ENCODE measurements at places on chromosomes 12 and 14.

DNA sequence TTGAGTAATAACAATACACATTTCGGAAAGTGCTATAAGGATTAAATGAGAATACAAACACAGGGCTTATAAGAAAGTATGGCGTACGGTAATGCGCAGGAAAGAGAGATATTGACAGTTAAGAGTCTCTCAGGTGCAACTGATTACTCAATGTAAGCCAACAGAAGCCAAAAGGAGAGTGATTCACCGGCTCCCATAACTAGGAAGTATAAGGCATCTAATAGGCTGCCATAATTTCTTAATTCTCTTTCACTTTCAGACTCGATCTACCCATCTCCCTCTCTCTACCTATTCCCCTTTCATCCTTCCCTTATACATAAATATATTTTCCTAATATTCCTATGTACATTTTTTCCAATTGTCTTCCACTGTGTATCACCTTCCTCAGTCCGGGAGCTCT lies 90.0 kb downstream of the MDGA2 start:
- DNase-seq, result no peak

DNA sequence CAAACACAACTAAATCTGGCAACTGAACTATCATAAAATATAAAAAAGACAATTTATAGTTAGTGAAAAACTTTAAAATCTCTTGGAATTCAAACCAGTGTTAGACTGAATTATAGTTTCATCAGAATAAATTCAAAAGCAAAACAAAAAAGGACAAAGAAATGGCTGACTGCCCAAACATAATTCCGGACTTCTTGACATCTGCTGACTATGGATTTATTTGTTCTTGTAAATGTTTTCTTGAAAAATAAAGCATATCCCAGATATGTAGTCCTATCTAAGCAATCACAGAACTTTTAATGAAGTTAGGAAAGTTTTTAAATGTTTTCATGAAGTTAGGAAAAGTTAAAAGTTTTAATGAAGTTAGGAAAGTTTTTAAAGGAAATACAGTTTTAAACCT lies 45.8 kb upstream of the CNTN1 start:
- no peak for DNase-seq

GRCh38 chr14:55881577-55882241 lies 236.5 kb upstream of the PELI2 start:
- DNase-seq, result no peak

DNA sequence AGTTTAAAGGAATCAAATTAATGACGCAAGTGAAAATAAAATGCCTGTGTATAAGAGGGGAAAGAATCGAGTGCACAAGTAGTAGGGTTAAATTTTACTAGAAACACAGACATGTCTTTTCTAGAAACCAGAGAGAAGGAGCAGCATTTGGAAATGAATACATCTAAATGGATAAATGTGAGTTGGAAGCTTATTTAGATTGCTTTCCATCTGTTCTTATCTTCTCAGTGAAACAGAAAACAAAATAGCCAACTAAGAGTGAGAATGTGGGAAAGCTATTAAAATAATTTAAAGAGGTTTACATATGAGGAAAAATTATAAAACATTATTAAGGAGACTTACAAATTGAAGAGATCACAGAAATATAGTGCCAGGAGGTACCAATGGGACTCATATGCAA lies 1818.9 kb upstream of the FLRT2 start:
- DNase-seq, result no peak

- DNase-seq, result peak; percentile 89
These were observed at the start of gene MARCHF9 for GRCh38 chr12:57754411-57755193. Gene MARCHF9, plus strand, starts transcription at chr12:57755103. Its CDS starts 426 bp downstream, at chr12:57755529.

DNA sequence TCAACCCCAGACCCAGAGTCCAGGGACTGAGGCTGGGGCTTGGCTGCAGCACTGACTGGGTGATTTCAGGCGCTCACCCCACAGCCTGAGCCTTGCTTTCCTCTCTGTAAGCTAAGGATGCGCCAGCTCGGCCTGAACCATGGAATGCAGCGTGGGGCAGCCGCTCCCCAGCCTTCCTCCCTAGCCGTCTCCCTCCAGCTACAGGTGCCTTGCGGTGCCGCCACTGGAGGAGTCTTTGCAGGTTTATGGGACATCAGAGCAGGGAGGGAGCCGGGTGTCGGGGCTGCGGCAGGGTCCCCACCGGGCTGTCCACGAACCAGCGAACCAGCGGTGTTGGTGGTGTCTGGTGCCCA lies 19.4 kb downstream of the PPP2R5C start:
- DNase-seq, result no peak

DNA sequence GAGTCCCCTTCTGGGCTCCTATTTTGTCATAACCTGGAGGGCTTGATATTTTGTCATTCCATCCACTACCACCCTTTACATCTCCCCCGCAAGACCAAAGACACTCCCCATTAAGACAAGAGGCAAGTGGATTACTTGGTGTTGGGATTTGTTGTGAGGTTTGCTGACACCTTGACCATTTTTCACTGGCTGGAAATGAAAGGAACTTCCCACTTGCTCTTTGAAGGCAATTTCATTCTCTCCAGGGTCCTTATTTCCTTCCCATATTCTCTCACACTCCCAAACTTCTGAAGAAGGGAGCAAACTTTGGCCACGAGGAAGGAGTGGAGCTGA lies 14.9 kb downstream of the AGAP2 start:
- DNase-seq, result no peak

DNA sequence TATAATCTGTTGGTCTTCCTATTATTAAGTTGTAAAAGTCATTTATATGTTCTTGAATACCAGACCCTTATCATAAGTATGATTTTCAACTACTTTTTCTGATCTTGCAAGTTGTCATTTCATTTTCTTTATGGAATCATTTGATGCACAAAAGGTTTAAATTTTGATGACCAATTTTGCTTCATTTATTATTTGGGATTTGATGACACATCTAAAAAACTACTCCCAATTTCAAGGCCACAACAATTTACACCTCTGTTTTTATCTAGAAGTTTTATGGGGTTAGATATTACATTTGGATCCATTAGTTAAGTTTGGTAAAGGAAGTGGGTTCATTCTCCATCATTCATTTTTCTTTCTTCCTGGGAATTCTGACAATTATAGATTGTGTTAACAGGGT lies 259.2 kb downstream of the LRFN5 start:
- DNase-seq, result no peak

- no peak for DNase-seq
These were observed 20.5 kb downstream of the FNTB start for GRCh38 chr14:65007202-65007601.

DNA sequence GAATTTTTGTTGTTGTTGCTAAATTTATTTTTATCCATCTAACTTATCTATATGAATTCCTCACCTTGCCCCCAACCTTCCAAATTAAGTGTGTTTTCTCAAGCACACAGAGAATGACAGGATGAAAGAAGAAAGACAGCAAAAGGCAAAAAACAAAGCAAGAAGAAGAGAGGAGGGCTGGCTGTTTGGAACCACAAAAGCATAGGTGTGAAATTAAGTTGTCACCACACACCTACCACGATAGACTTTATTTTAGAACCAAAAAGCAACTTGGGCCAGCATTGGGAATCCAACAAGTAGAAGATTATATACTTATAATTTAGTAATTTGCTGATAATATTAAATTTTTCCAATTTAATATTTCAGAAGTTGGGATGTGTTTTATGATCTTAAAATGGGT lies 58.7 kb upstream of the REP15 start:
- DNase-seq, result peak; percentile 5

GRCh38 chr12:123996581-123996980 lies 23.6 kb downstream of the ZNF664 start:
- no peak for DNase-seq

- DNase-seq, result no peak
These were observed 37.2 kb upstream of the GPR132 start for GRCh38 chr14:105102361-105102870.

DNA sequence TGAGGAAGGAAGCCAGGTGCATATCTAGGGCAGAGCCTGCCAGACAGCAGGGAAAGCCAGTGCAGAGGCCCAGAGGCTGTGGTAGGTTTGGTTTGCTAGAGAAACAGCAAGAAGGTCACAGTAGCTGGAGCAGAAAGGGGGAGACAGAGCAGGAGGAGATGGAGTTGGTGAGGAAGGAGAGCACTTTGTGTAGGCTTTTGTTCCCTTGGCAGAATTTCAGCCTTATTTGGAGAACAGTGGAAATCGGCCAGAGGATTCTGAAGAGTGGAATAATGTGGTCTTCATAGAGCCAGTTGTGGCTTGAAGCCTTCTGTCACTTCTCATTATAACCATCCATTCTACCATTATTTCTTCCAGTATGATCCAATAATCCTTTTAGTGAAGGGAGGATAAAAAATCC lies 212.9 kb upstream of the FAR2 start:
- no peak for DNase-seq

DNA sequence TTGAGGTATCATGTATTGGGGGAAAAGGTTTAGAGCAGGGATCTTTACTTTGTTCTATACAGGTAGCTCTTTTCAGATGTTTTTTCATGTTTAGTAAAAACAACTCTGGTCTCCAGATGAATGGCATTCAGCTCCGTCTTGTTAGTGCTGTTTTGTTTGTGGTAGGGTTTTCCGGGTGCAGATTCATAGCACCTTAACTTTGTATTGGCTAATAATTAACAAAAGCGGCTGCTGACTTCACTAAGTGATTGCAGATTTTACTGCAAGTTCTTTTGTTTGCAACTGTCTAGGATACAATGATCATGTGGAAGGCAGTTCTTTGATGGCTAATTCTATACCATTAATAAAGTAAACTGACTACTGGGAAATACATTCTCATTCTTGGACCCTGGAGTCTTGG lies 32.2 kb upstream of the BHLHE41 start:
- no peak for DNase-seq

GRCh38 chr12:1913377-1914113 lies 4.9 kb downstream of the CACNA2D4 start:
- DNase-seq, result no peak

DNA sequence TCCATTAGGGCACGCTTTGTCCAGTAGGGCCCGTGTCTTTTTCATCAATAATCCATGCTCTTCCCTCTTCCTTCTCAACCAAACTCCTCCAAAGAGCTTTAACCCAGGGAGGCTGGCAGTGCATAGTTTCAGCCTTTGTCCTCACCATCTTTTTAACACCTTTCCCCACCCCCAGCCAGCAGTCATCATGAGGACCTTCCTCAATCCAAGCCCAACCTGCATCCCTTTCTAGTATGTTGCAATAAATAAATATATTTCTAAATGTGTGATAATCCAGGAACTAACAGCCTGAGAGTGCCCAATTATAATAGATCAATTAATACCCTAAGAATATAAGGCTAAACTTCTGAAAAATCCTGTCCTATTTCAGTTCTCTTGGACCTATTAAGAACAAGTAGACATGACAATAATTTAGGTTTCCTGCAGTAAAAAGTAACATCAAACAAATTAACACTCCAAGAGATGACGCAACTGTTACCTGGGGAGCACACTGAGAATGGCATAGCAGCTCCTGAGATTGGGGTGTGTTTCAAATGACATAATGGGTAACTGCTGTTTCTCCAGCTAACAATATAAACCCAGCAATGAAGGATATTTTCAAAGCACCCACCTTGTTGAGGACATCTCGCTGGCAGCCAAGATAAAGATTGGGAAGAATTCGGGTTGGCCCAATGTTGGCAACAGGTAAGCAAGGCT lies 62.6 kb downstream of the DUSP16 start:
- DNase-seq, result no peak

DNA sequence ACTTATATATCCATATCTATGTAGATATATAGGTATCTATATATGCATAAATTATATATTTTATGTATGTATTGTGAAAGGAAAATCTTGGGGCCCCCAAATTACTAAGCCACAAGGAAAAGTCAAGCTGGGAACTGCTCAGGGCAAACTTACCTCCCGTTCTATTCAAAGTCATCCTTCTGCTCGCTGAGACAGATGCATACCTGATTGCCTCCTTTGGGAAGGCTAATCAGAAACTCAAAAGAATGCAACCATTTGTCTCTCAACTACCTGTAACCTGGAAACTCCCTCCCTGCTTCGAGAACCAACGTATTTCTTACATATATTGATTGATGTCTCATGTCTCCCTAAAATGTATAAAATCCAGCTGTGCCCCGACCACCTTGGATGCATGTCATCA lies 58.8 kb upstream of the C14orf132 start:
- DNase-seq, result no peak

GRCh38 chr12:131857908-131858850 lies 30.0 kb downstream of the MMP17 start:
- no peak for DNase-seq

DNA sequence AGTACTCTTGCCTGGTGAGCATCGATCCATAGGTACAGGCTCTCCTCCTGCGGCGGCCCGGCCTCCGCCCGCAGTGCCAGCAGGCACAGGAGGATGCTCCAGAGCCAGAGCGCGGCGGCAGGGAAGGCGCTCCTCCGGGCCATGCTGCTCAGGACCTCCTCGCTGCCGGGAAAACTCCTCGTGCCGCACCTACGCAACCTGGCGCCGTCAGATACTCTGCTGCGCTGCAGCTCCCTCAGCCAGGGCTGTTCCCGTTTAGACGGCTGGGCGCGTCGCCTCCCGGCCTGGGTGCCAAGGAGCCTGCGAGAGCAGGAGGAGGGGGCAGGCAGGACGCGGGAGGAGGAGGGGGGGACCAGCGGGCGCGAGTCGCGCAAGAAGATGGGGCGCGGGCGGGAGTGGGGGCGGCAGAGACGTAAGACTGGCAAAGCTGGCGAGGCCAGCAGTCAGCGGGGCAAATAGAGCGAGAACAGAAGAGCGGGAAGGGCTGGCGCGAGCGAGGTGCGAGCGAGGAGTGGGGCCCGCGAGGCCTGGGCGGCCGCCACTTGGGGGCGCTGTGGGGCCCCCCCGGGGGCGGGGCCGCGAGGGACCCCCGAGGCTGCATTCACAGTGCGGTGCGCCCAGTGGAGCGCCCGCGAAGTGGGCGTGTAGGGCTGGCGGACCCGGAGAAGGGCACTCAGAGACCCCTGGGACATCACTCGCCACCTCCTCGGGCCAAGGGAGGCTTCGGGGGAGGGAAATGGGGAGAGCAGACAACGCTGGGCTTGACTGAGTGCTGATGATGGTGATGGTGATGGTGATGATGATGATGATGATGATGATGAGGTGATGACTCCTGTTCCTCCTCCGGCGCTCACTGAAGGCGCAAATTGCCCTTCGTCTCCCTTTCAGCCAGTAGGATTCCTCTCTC lies at the start of gene WIF1:
WIF1 (minus strand) TSS at position 257 of the 907 bp plus-strand sequence; CDS start at position 143, 114 bp downstream.
- peak; percentile 21 for DNase-seq

DNA sequence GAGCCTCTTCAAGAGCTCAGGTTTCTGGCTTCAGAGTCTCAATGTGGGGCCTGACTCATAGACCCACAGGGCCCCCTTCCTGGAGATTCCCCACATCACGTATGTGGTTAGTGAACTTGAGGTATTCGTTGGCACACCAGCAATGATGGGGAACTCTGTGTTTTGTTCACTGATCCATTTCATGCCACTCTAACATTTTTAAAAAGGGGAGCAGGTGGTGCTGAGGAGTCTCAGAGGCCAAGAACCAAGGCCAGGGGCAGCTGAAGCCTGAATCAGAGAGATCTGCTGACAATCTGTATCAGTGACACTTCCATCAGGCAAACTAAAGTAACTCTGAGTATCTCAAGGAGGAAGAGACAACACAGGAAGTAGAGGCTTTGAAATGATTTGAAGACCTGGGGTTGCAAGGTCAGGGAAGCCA lies 323.4 kb downstream of the VRK1 start:
- peak; percentile 66 for DNase-seq

GRCh38 chr12:90331262-90331661 lies 622.6 kb upstream of the ATP2B1 start:
- DNase-seq, result no peak

- DNase-seq, result no peak
These were observed 43.8 kb downstream of the LRCOL1 start for GRCh38 chr12:132566516-132567131.
